Activated CD8-positive, alpha-beta memory T cell treated with anti-CD3 and anti-CD28 coated beads, Interleukin-2, amount 50 U/mL, for 48 hours (primary cell): ENCODE measurements at places on chromosomes 1 and 21.

- no peak for DNase-seq
Observed at GRCh38 chr1:185053204-185053603, 7.8 kb downstream of the RNF2 start.

- no peak for DNase-seq
Observed at GRCh38 chr1:147504801-147505311, 36.4 kb upstream of the BCL9 start.

DNA sequence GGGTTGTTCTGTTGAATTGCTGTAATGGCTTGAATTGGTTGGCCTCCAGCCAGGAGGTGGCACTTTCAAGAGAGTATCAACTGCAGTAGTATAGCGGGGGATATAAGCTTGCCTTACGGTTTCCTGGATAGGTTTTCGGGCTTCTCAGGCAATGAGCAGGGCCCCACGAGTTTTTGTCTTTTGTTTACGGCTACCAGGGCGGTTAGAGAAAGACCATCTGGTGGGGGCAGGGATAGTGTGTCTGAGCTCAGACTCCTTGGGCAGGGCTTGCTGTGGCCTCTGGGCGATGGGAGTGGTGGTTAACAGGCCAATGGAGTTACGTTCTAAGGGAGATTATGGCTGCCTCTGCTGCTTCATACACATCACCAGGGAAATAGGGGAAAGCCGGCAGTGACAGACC lies 62.8 kb downstream of the DTL start:
- DNase-seq = no peak

- DNase-seq = no peak
Observed at GRCh38 chr1:196558411-196558810, 49.8 kb downstream of the KCNT2 start.

DNA sequence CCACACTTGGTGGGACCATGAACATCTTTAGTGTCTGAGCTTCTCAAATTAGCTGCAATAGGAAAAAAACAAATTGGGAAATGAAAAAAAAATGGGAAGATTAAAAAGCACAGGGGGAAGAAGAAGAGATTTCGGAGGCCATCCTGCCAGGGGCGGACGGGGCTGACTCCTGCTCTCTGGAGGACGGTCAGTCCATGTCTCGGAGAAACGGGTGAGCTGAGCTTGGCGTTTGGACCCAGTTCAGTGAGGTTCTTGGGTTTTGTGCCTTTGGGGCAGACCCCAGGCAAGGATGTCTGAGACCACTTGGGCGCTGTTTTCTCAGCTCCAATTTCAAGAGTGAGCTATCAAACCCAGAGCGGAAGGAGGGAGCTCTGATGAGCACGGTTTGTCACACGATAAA lies 123.9 kb downstream of the PRDM2 start:
- no peak for DNase-seq

DNA sequence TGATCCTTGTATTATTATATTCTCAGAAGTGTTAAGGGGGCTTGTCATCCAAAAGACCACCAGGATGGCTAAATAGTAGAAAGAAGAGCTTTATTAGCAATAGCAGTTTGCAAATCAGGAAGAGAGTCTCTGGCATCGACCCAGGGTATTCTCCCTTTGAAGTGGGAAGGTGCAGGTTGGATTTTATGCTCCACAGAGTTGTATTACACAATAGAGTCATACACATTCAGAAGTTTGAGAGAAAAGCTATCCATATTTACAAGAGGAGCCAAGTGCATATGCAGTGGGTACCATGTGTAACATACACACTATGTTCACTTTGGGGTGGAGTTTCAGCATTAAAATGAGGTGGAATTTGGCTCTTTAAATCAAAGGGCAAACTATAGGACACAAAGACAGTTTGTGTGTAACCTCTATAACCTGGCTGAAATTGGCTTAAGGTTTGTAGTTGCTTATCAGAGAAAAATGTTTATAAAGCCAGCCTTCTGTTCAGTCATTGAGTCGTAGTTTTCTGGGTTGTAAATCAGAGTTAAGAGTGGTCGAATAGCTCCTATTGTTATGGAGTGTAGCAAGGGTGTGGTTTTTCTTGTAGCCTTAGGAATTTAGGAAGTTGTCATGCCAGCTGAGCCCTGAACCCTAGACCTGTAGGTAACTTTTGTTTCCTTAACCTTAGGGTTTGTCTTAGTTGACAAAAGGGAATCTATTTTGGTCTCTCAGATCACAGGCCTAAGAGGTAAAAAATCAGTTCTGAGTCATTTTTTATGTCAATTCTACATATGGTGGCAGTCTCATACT lies 125.3 kb downstream of the DNM3 start:
- DNase-seq = no peak

GRCh38 chr1:1778663-1779319 lies 521 bp upstream of the NADK start:
- peak; percentile 89 for DNase-seq

GRCh38 chr21:20215959-20216358 lies 782.2 kb upstream of the NCAM2 start:
- no peak for DNase-seq

GRCh38 chr1:119008483-119009311 lies 20.6 kb upstream of the TBX15 start:
- DNase-seq = no peak

- peak; percentile 80 for DNase-seq
Observed at GRCh38 chr1:226737819-226738420, 1.2 kb downstream of the ITPKB start.

GRCh38 chr1:236502579-236502971 lies 21.2 kb upstream of the LGALS8 start:
- no peak for DNase-seq

- no peak for DNase-seq
Observed at GRCh38 chr1:184161071-184161698, 109.7 kb downstream of the TSEN15 start.

GRCh38 chr1:199878823-199879222 lies 148.7 kb upstream of the NR5A2 start:
- no peak for DNase-seq

GRCh38 chr1:35656148-35656862 lies 15.0 kb upstream of the PSMB2 start:
- peak; percentile 4 for DNase-seq

DNA sequence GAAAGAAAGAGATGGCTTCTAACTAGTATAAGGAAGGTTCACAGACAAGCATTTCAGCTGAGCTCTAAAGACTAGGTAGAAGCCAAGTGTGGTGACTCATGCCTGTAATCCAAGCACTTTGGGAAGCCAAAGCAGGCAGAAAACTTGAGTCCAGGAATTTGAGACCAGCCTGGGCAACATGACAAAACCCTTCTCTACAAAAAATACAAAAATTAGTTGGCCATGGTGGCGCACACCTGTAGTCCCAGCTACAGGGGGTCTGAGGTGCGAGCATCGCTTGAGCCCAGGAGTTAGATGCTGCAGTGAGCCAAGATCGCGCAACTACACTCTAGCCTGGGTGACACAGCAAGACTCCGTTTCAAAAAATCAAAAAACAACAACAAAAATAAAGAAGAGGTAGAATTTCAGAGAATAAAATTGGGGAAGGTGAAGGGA lies 27.8 kb downstream of the FBXO42 start:
- DNase-seq = no peak

GRCh38 chr1:62685431-62685859 lies 2.7 kb downstream of the DOCK7 start:
- DNase-seq = no peak

- peak; percentile 63 for DNase-seq
Observed at GRCh38 chr1:39816415-39817090, 27.9 kb upstream of the BMP8B start.

DNA sequence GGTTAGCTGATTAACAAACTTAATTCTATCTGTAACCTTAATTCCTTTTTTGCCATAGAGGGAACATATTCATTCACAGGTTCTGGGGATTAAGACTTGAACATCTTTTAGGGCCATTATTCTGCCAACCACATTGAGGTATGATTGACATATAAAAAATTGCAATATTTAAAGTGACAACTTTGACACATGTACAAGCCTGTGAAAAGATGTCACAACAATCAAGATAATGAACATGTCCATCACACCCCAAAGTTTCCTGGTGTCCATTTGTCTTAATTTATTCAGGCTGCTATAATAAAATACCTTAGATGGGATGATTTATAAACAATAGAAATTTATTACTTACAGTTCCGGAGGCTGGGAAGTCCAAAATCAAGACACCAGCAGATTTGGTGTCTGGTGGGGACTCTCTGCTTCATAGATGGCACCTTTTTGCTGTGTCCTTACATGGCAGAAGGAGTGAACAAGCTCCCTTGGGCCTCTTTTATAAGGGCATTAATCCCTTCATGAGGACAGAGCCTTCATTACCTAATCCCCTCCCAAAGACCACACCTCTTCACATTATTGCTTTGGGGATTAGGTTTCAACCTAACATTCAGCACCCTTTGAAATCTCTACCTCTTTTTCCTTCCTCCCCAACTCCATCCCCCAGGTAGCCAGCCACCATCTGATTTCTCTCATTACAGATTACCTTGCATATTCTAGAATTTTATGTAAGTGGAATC lies 33.0 kb upstream of the TP53BP2 start:
- DNase-seq = no peak

GRCh38 chr1:205930799-205931281 lies 12.4 kb downstream of the SLC26A9 start:
- DNase-seq = no peak

GRCh38 chr21:36747815-36748383 lies 49.0 kb downstream of the SIM2 start:
- peak; percentile 84 for DNase-seq

DNA sequence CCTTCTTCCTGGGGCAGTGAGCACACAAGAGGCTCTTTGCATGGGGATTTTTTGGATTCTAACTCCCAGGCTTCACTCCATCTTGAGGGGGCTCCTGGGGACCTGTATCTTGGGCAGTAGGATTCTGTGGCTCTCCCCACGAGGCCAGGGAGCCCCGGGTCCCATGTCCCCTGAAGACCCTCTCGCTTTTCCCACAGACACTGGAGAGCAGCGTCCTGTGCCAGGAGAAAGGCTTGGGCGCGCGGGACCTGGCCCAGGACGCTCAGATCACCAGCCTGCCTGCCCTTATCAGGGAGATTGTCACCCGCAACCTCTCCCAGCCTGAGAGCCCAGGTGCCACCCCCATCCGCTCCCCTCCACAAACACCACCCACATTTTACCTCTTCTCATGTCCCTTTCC lies 735 bp downstream of the CROCC start:
- no peak for DNase-seq

DNA sequence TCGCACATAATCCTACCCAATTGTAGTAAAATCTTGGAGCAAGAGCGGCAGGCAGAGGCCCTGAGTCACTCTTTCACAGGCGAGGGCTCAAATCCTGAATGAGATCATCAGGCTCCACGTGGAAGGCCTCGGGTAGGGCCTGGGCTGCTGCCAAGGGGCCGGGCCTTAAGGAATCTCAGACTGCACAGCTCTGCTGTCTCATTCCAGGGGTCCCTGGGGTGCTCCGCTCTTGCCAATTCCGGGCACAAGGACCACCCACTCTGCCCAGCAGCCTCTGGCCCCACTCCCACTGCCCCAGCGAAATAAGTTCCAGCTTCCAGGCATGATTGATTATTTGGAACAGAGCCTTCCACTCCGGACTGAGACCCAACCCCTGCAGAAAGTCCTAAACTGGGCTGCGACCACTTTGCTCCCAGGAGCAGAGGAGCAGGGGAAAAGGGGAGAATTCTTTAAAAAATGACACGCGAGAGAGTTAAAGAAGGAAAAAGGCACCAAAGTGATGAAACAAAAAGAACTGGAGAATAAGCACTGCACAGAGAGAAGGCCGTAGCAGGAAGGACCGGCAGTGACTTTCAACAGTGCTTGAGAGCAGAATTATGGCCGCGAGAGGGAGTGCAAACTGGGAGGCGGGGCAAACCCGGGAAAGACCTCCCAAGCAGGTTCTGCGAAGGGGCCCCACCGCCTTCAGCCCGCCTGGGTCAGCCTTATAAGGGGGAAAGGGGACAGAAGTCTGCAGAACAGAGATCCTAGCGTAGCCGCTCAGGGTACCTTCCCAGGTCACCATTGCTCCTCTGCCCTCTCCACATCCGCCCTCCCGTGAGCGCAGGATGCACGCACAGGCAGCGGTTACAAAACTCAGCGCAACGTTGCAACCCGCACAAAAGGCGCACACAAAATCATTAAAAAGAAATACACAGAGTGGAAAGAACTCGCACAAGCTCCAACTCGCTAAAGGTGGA lies 2.0 kb downstream of the ADAMTS1 start:
- DNase-seq = peak; percentile 54

- no peak for DNase-seq
Observed at GRCh38 chr1:238350471-238350870, 459.7 kb upstream of the ZP4 start.

DNA sequence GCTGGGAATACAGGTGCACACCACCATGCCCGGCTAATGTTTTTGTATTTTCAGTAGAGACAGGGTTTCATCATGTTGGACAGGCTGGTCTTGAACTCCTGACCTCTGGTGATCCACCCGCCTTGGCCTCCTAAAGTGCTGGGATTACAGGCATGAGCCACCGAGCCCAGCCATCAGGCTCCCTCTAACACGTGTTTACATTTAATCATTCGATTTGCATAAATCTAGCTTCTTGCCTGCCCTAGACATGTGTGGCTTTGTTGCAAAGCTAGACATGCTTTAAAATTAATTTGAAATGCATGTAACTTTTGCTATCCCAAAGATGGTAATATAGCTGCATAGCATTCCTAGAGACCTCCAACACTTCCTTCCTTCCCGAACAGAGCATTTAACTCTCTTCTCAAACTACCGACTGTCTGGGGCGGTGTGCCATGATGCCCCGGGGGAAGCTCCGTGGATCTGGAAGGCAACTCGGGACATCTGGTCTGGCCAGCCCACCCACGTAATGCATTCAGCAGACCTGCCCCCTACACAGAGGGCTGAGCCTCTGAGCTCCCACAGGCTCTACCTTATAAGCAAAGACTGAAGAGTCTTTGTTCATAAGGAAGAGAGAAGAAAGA lies 34.6 kb upstream of the NID1 start:
- no peak for DNase-seq
